ENCODE measurements at places on chromosomes 12 and 14.

DNA sequence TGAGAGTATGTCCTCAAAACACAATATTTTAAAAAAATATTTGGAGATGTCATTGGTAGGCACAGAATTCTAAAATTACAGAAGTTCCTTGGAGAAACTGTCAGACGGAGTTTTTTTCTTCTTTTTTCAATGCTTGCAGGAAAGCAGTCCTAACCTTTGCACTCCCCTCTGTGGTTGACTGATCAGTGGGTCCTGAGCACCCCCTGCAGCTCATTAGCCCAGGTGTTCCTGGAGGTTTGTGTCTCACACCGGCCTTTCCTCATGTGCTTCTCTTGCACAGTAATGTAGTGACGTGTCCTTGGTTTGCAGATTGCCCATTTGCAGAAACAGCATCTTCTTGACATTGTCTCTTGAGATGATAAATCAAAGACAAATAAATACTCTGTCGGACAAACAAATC is 513.0 kb downstream of the TMEM121 start:
- no peak for DNase-seq

DNA sequence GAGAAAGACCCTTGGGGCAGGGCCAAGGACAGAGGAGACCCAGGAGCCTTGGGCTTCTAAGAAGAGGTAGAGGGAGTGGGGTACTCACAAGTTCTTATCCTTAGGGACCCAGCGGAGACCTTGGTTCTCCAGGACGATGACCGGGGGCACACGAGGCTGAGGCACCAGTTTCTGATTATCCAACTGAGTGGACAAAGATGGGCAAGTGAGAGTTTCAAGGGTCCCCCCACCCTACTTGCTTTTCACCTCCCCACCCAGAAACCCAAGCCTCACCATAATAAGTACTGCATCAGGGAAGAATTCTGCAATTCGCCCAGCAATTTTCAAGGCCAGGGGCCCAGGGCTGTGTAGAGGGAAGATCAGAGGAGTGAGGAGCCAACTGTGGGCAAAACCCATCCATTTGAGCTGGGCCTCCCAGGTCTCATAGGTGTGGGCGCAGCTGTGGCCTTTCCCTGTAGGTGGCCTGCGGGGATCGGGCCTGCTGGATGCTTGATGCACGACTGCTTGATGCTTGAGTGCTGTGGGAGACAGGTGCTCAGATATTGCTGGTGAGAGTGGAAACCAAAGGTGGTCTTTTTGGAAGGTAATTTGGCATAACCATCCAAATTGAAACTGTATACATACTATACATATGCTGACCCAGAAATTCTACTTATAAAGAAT is 2.0 kb downstream of the EMC9 start:
- DNase-seq, result no peak

DNA sequence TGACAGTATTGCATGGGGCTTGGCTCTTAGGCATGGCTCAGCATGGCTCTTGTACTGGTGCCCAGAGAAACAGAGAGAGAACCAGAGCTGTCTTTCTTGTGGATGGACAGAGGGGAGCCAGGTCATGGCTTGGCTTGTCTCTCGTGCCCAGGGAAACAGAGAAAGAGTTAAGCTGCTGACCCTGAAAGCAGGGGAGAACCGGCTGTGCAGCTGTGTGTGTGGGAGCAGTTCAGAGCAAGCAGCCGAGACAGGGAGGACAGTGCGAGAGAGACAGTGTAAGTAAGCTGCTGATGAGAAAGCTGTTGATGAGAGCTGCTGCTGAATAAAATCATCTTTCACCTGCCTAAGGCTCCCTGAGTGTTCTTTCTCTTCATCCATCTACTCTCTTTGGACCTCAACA is 61.3 kb upstream of the DDHD1 start:
- DNase-seq, result no peak

GRCh38 chr12:18141048-18141982 is 51.3 kb upstream of the RERGL start:
- DNase-seq, result no peak

GRCh38 chr14:72588521-72588920 is 305.4 kb downstream of the DPF3 start:
- DNase-seq, result no peak

DNA sequence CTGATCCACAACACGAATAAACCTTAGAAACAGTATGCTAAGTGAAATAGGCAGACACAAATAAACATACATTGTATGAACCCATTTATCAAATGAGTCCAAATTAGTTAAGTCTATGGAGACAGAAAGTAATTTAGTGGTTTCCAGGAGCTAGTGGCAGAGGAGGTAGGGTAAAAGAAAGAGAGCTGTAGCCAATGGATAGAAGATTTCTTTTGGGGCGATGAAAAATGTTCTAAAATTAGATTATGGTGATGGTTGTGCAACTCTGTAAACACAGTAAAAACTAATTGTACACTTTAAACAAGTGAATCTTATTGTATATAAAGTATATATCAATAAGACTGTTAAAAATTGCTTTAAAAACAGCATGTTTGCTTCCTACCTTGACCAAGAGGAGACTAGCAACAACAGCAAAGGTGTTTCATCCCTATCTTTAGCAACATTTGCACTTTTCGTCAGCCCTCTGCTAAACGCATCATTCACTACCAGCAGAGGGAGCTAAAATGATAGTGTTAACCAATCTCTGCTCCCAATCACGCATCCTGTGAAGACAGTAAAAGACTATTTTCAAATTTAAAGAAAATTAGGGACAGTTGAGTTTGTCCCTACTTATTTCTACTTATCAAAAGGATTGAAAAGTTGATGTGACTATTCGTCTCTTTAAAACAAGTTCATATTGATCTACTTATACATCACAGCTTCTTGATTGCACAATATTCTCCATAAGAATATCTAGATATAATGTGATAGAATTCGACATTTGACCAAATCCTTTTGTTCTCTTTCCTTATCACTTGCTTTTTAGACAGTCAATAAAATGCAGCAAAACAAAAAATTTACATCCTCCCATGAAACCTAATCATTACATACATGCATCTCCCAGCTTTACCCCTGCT is 24.0 kb upstream of the LGR5 start:
- no peak for DNase-seq

- DNase-seq, result peak; percentile 93
Measured at GRCh38 chr12:54549774-54550451, 512 bp downstream of the PDE1B start.

DNA sequence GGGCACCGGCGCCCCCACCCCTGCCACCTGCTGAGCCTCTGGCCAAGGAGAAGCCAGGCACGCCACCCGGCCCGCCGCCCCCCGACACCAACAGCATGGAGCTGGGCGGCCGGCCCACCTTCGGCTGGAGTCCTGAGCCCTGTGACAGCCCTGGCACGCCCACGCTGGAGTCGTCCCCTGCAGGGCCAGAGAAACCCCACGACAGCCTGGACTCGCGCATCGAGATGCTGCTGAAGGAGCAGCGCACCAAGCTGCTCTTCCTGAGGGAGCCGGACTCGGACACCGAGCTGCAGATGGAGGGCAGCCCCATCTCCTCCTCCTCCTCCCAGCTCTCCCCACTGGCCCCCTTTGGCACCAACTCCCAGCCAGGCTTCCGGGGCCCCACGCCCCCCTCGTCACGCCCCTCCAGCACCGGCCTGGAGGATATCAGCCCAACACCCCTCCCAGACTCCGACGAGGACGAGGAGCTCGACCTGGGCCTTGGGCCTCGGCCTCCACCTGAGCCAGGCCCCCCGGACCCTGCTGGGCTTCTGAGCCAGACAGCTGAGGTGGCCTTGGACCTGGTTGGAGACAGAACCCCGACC is 6.5 kb downstream of the SETD1B start:
- no peak for DNase-seq

DNA sequence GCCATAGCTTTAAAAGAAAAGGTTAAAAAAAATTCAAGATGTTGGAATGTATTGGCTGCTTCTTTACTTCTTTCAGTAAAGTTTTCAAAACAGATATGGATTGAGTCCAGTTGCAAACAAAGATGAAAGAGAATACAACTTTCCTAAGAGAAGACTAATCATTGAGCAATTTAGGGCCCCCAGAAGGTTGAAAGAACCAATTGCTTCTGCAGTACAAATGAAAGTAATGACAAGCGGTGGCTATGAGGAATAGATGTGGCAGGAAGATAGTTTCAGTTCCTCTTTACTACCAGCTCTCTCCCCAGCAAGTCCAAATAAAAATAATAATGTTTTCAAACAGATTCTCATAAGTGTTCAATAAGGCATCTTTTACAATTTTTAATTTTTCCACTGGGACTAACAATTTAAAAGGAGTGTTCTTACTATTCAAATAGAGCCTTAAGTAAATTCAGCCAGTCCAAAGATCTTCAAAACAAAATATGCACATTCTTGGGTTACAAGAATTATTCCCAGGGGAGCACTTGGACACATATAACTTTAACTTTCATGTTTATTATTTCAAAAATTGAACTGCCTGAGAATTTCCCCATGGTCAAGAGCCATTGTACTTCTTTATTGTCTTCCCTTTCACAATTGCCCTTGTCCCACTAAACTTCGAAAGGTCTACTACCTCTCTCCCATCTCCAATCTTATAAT is 62.3 kb upstream of the PPP1R12A start:
- no peak for DNase-seq

- DNase-seq, result no peak
Measured at GRCh38 chr14:49584058-49584457, 2.1 kb downstream of the RPS29 start.

GRCh38 chr12:104319028-104319427 is 15.5 kb downstream of the EID3 start:
- no peak for DNase-seq

DNA sequence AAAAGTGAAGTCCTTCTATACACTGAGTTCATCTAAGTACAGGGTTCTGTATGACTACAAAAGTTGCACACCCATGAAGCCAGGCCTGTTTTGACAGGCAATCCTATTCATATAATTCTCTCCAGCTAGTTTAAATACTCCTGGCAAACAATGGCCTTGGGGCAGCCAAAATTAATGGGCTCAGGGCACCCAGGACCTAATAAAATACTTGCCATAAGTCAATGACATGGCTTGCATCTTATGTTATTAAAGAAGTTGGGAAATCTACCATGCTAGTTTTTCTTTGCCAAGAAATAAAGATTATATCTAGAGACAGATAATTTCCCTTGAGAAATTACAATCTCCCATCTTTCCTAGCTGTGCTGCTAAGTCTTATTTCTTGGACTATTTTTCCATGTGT is 11.1 kb upstream of the TMTC1 start:
- no peak for DNase-seq

- DNase-seq, result no peak
Measured at GRCh38 chr12:3518902-3519301, 27.9 kb downstream of the PRMT8 start.

DNA sequence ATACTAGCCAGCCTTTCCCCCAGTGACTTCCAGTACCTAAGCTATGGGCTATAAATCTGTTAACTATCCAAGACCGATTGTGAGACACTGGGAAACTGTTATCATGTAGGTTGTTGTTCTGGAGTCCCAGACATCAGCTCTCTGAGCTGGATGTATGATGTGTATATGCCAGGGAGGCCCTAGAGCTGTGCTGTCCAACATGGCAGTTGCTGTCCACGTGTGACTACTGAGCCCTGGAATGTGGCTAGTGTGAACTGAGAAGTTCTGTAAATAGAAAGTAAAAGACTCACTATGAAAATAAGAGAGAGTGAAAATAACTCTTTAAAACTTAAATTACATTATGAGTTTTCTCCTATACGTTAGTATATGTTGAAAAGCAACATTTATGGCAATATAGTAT is 755.8 kb upstream of the FBXO33 start:
- DNase-seq, result no peak

GRCh38 chr14:83520837-83521236 is 1987.2 kb upstream of the SEL1L start:
- no peak for DNase-seq

DNA sequence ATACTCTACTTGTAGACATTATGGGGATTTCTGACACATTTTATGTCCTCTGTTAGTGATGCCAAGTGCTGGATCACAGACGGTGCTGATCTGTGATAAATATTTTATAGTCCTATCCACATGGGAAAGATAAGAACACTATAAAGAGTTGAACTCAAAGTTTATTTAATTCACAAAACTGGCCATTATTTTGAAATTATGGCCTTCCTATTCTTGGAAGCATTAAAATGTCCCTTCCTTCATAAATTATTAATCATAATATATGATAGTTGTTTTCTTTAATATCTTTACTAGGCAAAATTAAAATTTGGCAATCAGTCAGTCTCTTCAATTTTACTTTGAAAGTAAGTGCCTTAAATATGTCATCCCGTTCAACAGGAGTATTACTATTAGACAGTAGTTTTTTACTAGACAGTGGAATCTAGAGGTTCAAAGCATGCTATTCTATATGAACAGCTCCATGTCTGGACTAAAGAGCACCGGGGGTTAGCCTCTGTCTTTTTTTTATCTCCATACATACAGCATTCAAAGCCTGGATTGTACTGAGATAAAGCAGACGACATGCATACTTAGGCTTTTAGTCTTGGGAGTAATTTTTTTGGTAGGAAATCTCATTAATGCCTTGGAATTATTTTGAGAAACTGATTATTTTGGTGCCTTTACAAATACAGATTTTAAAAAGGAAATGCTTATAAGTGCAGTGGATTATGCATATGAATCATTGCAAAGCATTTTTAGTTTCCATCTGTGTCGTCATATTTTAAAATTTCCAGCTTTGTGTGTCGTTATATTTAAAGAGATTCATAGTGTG is 306.1 kb upstream of the RGS6 start:
- no peak for DNase-seq

GRCh38 chr12:83801972-83802371 is 1110.6 kb downstream of the SLC6A15 start:
- DNase-seq, result no peak

- no peak for DNase-seq
Measured at GRCh38 chr14:96255501-96256366, at the start of gene BDKRB1. Gene BDKRB1 (plus strand): TSS chr14:96256210. CDS start chr14:96263683, 7,473 bp downstream.

DNA sequence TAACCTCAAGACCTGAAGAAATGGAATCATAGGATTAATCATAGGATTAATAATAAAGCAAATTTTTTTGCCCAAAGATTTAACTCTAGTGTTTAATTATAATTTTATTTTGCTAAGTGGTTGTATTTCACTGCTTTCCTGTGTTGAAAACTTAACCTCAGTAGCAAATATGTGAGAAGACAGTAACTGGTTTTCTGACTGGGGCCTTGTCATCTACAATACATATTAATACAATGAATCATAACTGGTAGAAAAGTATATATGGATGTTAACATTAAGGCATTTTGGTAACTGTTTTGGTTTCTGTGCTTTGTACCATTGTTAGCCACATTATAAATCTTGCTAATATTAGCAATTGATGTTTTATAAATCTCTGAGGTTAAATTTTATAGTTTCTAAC is 92.2 kb downstream of the ACSS3 start:
- no peak for DNase-seq

DNA sequence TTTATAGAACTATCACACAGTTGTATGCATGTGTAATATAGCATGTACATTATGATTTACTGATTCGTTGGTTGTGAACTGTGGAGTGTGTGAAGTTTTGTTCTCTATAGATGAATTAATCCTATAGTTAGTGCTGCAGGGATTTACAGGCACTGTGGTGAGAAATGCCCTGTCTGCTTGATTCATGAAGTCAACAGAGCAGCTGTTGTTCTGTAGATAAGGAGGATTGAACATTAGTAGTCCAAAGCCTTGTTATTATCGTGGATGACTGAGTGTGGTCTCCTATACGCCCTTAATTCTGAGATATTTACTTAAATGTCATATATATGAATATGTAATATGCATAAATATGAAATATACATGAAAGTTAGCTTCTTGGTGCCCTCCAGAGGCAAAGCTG is 98.3 kb downstream of the DNAH10 start:
- no peak for DNase-seq

- DNase-seq, result no peak
Measured at GRCh38 chr12:49827051-49827400, 1.2 kb downstream of the NCKAP5L start.

All from T1000 (cell line).